Activated T-helper 2 cell treated with anti-CD3 and anti-CD28 coated beads, Interferon-gamma antibody, Interleukin-2, Interleukin-4, amounts not matched to agents 10 μg/mL and 5 μg/mL and 100 μg/mL, durations not matched to agents 14 hours and 24 hours and 36 hours (primary cell): ENCODE measurements at places on chromosomes 16 and 17. TPM values are rescaled to one million over a fixed set of nuclear protein-coding genes. Genes with fewer than 3 reads are reported as not detected.

DNA sequence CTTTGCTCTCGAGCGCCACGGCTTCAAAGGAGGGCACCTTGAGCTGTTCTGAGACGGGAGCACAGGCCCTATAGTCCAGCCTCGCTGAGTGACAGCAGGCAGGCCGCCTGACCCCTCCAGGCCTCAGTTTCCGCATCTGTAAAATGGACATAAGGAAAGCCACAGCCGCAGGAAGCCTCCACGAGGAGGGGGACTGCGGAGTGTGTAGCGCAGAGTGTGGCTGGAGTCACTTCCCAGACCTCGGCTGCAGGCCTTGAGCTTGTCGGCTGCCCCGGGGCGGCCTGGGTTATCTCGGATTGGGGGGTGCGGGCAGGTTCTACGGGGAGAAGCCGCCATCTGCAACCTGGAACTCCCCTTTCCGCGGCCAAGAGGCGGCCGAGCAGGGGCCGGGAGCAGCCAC, 40.8 kb downstream of the ZFPM1 start:
- H3K4me1 ChIP-seq, result no peaks in the 10 kb centered on the region
- H3K27ac ChIP-seq, result no peak overlapping the region
- H3K36me3 ChIP-seq, result no peaks in the 10 kb centered on the region
- no peaks in the 10 kb centered on the region for H3K27me3 ChIP-seq
- DNase-seq, result no peak
- no peak overlapping the region for H3K4me3 ChIP-seq

DNA sequence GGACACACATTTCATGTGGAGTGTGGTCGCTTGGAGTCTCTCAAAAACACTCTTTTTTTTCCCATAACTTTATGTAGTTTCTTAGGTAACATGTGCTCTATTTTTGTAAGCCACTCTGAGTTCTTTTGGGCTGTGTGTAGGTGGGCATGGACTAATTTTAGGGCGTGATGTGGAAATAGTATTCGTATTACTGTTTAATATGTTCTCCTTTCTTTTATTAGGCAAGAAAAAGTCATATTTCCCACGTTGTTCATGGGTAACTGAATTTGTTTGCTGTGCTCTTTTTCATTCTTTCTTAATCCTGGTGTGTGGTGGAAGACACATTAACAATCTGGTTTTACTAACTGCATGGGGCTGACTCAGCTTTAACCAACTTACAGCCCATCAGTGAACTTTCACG, 27.4 kb downstream of the NDEL1 start:
- no peak overlapping the region for H3K27ac ChIP-seq
- H3K4me3 ChIP-seq, result no peak overlapping the region
- H3K27me3 ChIP-seq, result no peaks in the 10 kb centered on the region
- H3K4me1 ChIP-seq, result peaks cover 4% of the 10 kb centered on the region

DNA sequence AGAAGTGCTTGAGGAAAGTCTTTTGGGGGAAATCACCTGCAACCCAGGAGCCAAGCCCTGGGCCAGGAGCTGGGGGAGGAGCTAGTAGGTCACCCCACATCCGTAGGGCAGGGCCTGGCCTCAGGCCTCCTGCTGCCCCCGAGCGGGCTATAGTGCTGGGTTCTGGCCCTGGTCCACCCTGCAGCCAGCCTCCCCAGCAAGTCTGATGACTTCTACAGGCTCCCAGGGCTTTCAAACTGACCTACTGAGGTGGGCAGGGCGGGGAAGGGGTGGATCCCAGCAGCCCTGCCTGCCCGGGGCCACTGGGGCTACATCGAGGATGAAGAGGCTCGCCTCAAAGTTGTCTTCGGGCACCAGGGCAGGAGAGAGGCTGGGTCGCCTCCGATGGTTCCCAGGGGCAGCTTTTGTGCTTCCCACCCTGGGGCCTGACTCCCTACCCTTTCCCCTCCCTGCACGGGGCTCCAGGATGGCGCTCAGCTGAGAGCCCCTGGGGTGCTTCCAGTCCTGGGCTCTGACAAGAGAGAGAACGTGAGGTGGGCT, 5.0 kb downstream of the CENPX start:
- peaks cover 7% of the 10 kb centered on the region for H3K4me1 ChIP-seq
- no peak for DNase-seq
- H3K4me3 ChIP-seq, result no peak overlapping the region

DNA sequence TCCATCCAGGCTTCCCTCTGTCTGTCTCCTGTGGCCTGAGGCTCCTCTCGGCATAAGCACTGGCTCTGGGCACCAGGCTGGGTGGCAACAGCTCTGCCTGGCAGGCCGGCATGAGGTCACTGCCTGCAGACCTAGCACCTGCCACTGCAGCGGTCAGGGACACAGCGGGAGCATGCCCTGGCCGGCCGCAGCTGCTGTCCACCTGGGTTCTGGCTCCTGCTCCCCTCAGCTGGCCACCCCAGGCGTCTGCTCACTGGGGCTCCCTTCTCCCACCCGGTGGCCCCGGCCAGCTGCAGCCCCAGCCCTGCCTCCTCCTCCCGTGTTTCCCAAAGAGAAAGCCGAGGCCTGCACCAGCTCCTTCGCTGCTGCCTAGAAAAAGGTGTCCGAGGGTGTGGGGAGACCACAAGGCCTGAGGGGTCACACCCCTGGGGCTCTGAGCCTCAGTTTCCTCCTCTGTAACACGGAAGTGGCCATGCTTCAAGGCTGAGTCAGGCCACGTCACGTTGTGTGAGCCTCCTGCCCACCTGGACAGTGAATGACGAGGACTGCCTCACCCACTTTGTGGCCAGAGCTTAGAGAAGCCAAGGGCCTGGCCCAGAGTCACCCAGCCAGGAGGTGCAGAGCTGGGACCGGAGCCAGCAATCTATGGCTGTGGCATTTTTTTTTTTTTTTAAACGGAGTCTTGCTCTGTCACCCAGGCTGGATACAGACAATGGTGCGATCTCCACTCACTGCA, 6.7 kb downstream of the NTHL1 start:
- DNase-seq, result no peak
- peaks cover 4% of the 10 kb centered on the region for H3K36me3 ChIP-seq
- no peak overlapping the region for H3K4me3 ChIP-seq
- no peaks in the 10 kb centered on the region for H3K27me3 ChIP-seq
- no peaks in the 10 kb centered on the region for H3K4me1 ChIP-seq
- H3K27ac ChIP-seq, result no peak overlapping the region

DNA sequence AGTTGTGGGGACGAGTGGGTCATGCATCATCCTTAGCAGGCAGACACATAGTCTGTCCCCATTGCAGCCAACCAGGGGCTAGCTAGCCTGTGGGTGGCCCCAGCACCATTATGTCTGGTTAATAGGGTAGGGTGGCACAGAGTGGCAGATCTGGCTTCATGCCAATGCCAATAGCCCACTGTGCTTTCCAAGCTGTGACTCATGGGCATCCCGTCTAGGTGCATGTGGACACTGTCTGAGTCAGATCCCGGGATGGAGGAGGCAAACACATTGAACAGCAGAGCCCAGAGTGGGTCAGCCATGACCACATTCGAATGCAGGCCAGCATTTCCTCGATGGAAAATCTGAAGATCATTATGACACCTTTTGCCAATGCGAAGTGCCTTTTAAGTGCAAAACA, 2.5 kb downstream of the HS3ST2 start:
- peaks cover 29% of the 10 kb centered on the region for H3K27me3 ChIP-seq
- H3K4me1 ChIP-seq, result peaks cover 3% of the 10 kb centered on the region
- no peak overlapping the region for H3K27ac ChIP-seq
- no peaks in the 10 kb centered on the region for H3K36me3 ChIP-seq
- H3K4me3 ChIP-seq, result no peak overlapping the region

GRCh38 chr16:23700509-23700908, 12.5 kb downstream of the ERN2 start:
- no peaks in the 10 kb centered on the region for H3K4me1 ChIP-seq
- no peak overlapping the region for H3K4me3 ChIP-seq
- no peak for DNase-seq
- peaks cover 2% of the 10 kb centered on the region for H3K27me3 ChIP-seq
- no peaks in the 10 kb centered on the region for H3K36me3 ChIP-seq

- no peak overlapping the region for H3K27ac ChIP-seq
- H3K27me3 ChIP-seq, result no peaks in the 10 kb centered on the region
Observed at GRCh38 chr17:72439893-72440502, 319.2 kb downstream of the SOX9 start.

DNA sequence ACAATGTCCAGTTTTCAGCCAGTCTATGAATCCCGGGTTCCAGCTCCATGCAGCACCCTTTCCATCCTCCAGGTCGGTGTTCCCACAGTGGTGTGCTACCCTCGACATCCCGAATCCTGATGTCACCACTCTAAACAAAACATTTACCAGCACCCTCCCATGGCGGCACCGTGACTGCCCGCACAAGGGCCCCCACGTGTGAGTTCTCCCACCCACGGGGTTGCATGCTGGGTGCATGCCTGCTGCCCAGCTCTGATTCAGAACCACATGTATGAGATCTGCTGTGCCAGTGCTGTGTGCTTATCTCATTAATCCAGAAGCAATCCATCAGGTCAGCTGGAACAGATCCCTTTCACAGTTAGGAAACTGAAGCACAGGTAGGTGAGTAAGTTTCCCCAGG, 57.4 kb downstream of the C16orf78 start:
- H3K4me1 ChIP-seq, result no peaks in the 10 kb centered on the region
- H3K27ac ChIP-seq, result no peak overlapping the region
- H3K27me3 ChIP-seq, result no peaks in the 10 kb centered on the region
- DNase-seq, result no peak

DNA sequence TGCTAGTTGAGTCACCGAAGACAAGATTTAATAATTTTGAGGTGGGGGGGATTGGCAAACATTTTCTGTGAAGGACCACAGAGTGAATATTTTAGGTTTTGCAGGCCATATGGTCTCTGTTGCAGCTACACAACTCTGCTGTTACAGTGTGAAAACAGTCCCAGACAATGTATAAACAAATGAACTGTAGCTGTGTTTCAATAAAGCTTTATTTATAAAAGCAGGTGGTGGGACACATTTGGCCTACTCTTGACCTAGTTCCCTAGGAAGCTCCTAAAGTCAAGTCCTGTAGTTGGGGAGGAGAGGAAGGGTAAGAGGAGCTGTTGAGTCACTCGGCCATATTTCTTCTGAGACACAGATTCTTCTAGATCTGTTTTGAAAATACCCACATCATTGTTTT, 92.3 kb downstream of the SDR42E1 start:
- no peak overlapping the region for H3K4me3 ChIP-seq
- no peak overlapping the region for H3K27ac ChIP-seq
- H3K4me1 ChIP-seq, result no peaks in the 10 kb centered on the region
- H3K27me3 ChIP-seq, result peaks cover 1% of the 10 kb centered on the region

GRCh38 chr17:78979780-78980623, at the start of gene LGALS3BP:
LGALS3BP (minus strand) TSS chr17:78979923; CDS start chr17:78977191, 2,732 bp downstream.
- H3K27me3 ChIP-seq, result no peaks in the 10 kb centered on the region
- peak within 1 kb of the TSS; percentile 72 for H3K4me3 ChIP-seq
- H3K27ac ChIP-seq, result peak within 1 kb of the TSS; percentile 80
- peak; percentile 24 for DNase-seq

- DNase-seq, result no peak
- no peaks in the 10 kb centered on the region for H3K27me3 ChIP-seq
- H3K27ac ChIP-seq, result no peak within 1 kb of the TSS
- no peak within 1 kb of the TSS for H3K4me3 ChIP-seq
Observed at GRCh38 chr16:67931712-67932461, at the start of gene CTRL. CTRL (minus strand) TSS chr16:67931862; CDS start chr16:67931852, 10 bp downstream.

DNA sequence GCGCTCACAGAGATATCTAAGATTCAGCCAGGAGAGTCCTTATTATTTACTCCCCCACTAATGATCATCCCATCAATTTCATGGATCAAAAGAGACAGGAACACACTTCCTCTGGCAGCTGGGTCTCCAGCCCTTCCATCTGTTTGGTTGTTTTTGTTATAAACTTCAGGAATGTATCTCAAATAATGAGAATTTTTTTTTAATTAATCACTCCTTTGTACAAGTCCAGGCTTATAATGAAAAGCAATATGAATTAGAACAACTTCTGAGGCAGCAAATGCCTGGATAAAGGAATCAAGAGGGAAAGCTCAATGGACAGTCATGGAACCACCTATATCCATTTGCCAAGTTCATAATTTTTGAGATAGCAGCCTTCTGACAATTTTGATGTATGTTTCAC, 73.4 kb downstream of the HS3ST3B1 start:
- H3K27me3 ChIP-seq, result peaks cover 1% of the 10 kb centered on the region
- no peak overlapping the region for H3K4me3 ChIP-seq
- DNase-seq, result no peak

- peaks cover 3% of the 10 kb centered on the region for H3K27me3 ChIP-seq
- no peaks in the 10 kb centered on the region for H3K36me3 ChIP-seq
- H3K4me1 ChIP-seq, result no peaks in the 10 kb centered on the region
- DNase-seq, result peak; percentile 37
- no peak overlapping the region for H3K27ac ChIP-seq
Observed at GRCh38 chr17:51461578-51462004, 201.2 kb downstream of the UTP18 start.

- DNase-seq, result no peak
- H3K27me3 ChIP-seq, result no peaks in the 10 kb centered on the region
- H3K4me1 ChIP-seq, result no peaks in the 10 kb centered on the region
- H3K36me3 ChIP-seq, result no peaks in the 10 kb centered on the region
- no peak overlapping the region for H3K4me3 ChIP-seq
- no peak overlapping the region for H3K27ac ChIP-seq
Observed at GRCh38 chr17:12900474-12900873, 111.2 kb downstream of the ARHGAP44 start.

GRCh38 chr17:81394377-81394920, 808 bp upstream of the BAHCC1 start:
- H3K36me3 ChIP-seq, result peaks cover 4% of the 10 kb centered on the region
- peaks cover 49% of the 10 kb centered on the region for H3K27me3 ChIP-seq
- H3K4me3 ChIP-seq, result no peak overlapping the region
- peak overlapping the region; percentile 33 for H3K27ac ChIP-seq
- no peak for DNase-seq
- H3K4me1 ChIP-seq, result peaks cover 14% of the 10 kb centered on the region

DNA sequence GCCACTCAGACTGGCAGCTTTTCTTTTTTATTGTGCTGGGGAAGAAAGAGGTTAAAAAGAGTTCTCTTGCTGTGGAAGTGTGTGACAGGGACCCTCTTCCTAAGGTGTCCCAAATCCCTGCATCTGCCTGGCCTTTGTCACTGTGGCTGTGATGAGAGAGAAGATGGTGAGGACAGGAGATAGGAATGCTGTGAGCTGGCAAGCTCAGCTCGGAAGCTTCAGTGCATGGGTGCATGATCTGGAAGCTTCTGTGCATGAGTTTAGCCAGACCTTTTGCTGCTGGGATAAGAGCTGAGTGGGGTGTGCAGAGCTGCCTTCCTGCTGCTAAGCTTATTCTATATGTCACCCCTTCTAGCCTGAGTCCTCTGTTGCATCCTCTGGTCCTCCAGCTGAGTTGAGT, 103.3 kb upstream of the CACNG3 start:
- H3K27ac ChIP-seq, result peak overlapping the region; percentile 77
- no peak overlapping the region for H3K4me3 ChIP-seq
- DNase-seq, result no peak

Gene IRX3
- 0.74 and 0.96 TPM in 2 replicates for total RNA-seq

Gene SBK1
- total RNA-seq, result 1.3 and 1.4 TPM in 2 replicates

Gene ABCC11
- total RNA-seq, result 0.05 and 0.09 TPM in 2 replicates

Gene CLEC3A
- not detected in 2 replicates for total RNA-seq

Gene CCL5
- 28.1 and 28.9 TPM in 2 replicates for total RNA-seq

Gene OR2C1
- not detected in 2 replicates for total RNA-seq

Gene HSF5
- 1.5 and 1.6 TPM in 2 replicates for total RNA-seq

Gene ANKFN1
- not detected in 2 replicates for total RNA-seq

Gene PCGF2
- 5.8 and 7.4 TPM in 2 replicates for total RNA-seq
